ENCODE measurements at places on chromosomes 12 and 14.

DNA sequence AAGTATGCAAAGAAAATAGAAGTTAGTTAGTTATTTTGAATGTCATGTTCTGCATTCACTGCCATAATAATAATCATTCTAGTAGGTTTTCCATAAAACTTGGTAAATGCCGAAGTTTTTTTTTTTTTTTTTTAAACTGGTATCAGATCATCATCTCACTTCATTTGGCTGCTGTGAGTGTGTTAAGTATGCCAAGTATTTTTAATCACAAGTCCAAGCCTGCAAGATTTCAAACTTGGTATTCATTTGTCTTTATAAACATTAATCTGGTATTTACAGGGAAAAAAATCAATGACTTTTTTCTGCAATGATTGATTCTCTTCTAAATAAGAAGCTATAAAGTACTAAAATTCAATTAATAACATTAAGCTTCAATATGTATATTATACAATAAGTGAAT, 248.9 kb downstream of the CCDC59 start:
- no peak for DNase-seq

GRCh38 chr14:64232095-64232838, 61.9 kb downstream of the ESR2 start:
- DNase-seq, result no peak

DNA sequence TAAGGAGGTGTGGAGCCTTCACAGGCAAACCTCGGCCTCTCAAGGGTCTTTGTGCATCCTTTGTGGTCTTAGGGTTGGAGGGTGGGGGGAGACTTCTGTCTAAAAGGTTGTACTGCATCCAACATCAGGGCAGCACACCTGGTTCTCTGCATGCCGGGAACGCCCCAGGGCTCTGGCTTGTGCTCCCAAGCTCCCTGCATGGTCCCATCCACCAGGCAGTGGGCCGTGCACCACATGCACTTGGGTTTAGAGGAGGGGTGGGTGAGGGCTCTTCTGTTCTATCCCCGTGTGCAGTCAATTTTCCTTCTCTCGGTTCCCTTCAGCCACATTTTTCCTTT, 86.1 kb downstream of the CPSF2 start:
- DNase-seq, result no peak

- peak; percentile 1 for DNase-seq
These were observed 1.9 kb upstream of the SLCO1A2 start for GRCh38 chr12:21336656-21337055.

- no peak for DNase-seq
These were observed 121.1 kb upstream of the MDM1 start for GRCh38 chr12:68453278-68453677.

DNA sequence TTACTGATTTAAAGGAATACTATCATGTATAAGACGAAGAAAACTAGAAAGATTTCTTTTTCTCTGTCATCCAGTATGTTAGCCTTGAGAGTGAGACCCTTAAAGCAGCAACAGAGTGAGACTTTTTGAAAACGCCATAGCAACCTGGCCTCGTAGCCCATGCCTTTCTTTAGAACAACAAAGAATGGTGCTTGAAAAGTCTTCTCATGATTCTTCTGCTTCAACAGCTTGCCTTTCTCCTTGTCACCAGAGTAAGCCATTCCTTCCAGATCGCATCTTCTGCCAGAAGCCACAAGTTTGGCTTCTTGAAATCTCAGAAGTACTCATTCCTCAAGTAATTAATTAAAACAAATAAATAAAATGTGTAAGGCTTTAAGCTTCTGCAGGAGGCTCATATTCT, 109.3 kb downstream of the PDE3A start:
- DNase-seq, result no peak

- DNase-seq, result no peak
These were observed 37.0 kb downstream of the CDKL1 start for GRCh38 chr14:50359631-50360030.

GRCh38 chr14:82720431-82720830, 1186.8 kb upstream of the SEL1L start:
- no peak for DNase-seq

GRCh38 chr12:18824287-18824686, 86.4 kb downstream of the CAPZA3 start:
- no peak for DNase-seq

GRCh38 chr12:86931714-86932113, 675.5 kb upstream of the MGAT4C start:
- no peak for DNase-seq

DNA sequence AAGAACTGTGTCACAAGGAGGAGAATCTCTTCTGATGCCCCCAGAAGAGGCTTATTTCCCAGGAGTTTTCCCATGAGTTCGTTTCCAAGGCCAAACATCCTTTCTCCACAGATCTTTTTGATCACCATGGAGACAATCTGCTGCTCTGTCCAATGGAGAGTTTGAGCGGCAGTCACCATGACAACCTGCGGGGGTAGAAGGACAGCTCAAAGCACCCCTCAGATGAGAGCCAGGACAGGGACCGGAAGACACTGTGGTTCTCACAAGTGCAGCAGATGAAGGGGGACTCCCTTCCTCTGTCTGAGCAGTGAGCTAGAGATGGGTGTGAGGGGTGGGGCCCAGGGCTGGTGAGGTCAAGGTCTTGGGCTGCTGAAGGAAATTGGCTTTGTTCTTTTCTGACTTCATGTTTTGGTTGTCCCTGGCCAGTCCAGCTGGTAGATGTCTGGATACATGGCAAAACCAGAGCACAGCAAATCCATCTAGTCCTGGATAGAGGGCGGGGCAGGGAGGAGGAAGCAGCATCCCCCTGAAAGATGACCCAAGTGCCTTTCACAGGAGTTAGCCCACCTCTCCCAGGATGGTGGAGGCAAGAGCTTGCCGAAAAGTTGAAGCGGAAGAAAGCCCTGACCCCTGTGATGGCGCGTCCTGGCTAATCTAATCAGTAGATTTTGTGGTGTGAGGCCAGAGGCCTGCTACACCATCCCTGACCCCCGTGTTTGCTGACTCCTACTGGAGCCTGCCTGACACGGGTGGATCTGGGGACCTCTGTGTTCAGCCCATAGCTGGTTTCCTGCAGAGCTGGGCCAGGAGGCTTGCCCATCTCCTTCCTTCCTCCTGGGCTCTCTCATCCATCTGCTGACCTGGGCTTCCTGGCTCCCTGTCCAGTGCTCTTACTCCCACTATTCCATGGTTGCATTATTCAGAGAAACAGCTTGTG, 24.4 kb downstream of the DHRS2 start:
- DNase-seq, result no peak

DNA sequence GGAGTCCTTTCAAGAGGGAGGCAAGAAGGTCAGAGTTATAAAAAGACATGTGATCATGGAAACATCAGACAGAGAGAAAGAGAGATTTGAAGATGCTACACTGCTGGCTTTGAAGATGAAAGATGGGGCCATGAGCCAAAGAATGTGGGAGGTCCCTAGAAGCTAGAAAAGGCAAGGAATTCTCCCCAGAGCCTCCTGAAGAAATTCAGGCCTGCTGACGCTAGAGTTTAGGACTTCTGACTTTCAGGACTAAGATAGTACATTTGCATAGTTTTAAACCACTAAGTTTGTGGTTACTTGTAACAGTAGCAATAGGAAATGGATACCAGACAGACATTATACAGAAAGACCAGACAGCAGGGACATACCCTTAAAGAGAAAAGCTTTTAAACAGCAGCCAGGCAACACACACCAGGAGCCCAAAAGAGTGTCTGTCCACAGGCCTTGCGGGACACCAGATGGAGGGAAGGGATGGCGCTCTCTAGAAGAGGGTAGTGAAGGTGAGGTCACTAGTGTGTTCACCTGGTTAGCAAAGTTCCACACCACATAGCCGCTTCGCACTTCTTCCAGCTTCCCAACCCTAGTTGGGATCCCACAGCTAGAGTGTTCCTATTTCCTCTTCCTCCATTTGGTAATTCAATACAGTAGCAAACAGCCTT, 29.7 kb upstream of the CEBPE start:
- DNase-seq, result no peak

DNA sequence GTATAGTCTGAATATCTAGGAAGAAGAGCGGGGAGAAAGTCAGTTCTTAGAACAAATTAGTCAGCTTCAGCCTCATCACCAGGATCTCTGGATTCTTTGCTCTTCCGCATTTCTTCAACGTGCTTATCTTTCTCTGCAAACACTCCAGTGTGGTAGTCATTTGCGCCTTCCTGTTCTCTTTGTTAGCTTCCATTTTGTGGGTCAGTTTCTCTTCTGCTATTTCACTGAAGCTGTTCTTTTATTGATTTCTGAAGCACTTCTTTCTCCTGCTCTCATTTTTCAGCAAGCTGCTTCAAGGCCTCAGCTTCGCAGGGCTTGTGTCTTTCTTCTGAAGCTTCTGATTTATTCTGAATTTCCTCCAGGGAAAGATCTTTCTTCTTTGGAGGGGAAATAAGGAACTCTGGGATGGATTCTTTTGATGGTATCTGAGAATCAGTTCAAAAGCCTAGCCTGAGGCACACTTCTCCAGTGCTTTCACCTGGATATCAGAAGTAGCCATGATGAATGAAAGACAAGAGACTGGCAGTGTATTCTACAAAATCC, 13.5 kb downstream of the AMN1 start:
- DNase-seq, result no peak

DNA sequence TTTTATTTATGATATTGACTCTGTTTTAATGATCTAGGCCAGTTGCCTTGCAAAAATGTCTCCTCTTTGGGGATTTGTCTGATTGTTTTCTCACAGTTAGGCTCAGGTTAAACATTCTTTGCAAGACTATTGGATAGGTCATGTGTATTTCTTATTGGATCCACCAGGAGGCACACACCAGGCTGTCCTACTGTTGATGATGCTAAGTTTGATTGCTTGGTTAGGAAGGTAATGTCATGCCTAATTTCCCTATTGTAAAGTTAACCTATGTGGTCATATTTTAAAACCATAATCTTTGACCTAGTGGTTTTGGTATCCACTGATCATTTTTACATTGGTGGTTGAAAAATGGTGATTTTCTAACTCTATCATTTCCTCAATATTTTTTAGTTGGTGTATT, 137.1 kb downstream of the BRMS1L start:
- peak; percentile 4 for DNase-seq

DNA sequence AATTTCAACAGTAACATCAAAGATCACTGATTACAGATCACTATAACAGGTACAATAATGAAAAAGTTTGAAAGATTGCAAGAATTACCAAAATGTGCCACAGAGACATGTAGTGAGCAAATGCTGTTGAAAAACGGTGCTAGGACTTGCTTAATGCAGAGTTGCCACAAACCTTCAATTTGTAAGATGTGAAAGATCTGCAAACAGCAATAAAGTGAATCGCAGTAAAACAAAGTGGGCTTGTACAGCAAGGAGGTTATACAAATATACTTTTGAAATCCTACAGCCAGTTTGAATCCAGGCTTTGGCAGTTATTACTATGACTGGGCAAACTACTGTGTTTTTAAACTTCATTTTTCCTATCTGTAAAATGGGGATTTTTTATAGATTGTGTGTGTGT, 1.0 kb upstream of the PLEKHA5 start:
- DNase-seq, result no peak

DNA sequence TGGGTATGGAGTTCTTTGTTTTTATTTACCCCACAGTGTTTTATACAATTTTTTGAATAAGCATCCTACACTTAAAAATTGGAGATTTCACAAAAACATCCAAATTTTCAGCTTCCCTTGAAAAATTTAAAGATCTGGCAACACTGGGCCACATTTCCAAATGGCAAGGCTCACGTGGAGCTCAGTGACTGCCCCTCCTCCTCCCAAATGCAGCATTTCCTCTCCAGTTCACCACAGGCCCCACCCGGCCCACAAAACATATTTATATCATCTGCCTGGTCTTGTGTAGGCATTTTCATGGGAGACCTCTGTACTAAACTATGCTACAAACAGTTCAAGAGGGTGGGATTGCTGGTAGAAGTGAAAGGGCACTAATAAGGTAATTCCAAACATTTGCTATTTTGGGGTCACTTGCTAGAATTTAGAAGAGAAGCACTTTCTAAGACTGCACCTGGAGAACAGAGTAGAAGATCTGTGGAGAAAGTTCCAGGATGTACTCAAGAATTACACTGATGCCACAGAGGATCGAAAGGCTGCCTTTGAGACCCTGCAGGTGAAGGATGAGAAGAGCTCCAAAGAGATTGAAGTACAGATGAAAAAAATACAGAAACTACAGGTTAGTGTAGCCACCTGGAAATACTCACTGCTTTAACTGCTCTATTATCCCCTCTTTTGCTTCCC, 7.3 kb downstream of the FKBP11 start:
- DNase-seq, result no peak

DNA sequence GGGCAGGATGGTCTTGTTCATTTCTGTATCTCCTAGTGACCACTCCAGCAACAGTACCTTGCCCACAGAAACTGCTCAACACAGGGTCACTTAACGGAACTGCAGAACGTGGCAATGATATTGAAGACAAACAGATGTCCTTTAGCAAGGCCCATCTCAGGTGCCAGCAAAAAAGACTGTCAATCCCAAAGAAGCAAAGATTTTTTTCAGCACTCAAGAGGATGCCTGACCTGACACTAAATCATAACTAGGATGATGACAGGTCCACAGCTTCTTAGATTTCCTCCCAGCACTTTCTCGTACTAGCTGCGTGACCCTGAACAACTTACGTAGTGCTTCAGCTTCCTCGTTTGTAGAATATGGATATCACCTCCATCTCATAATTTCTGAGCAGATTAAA, 39.4 kb downstream of the ATP2B1 start:
- DNase-seq, result no peak

- no peak for DNase-seq
These were observed 368.4 kb upstream of the E2F7 start for GRCh38 chr12:77433799-77434198.

- no peak for DNase-seq
These were observed 16.4 kb upstream of the CACNA2D4 start for GRCh38 chr12:1934831-1935230.

DNA sequence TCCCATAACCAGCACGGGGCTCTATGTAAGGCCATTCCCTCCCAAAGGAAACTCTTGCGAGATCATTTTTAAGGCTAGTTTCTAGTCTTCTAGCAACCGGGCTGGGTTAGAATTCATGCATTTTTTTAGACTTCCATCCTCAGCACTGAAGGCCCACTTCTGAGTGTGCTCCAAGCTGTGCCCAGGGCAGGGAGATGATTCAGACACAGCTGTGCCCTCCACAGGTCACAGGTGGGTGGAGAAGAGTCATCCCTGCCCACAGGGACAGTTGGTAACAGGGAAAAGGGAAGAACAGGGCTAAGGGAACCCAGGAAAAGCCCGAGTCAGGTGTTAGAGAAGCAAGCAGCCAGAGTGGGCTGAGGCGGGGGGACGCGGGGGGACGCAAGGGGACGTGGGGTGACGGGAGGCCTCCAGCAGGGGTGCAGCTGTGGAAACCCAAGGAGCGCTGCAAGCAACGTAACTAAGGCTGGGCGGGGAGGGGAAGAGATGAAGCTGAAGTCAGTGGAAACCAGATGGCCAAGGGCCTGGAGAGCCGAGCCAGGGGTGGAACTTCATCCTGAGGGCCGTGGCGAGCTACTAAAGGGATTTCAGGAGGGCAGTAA, 27.2 kb upstream of the PPP2R5C start:
- no peak for DNase-seq
